Skin of body (tissue), 3 donors: ENCODE measurements at places on chromosomes 12 and 14. TPM values are rescaled to one million over a fixed set of nuclear protein-coding genes. Genes with fewer than 3 reads are reported as not detected.

C1S gene
- 99.0 TPM for total RNA-seq

CFL2 gene
- 99.0 TPM for total RNA-seq

TRIP11 gene
- 41.9 TPM for total RNA-seq

ANAPC5 gene
- 134 TPM for total RNA-seq

PAX9 gene
- 2.8 TPM for total RNA-seq

ACVRL1 gene
- 46.8 TPM for total RNA-seq

TMBIM6 gene
- total RNA-seq = 228 TPM
